ENCODE measurements at places on chromosomes 13 and 19.

- DNase-seq, result no peak
Measured at GRCh38 chr19:19502808-19503602, 12.3 kb downstream of the TSSK6 start.

DNA sequence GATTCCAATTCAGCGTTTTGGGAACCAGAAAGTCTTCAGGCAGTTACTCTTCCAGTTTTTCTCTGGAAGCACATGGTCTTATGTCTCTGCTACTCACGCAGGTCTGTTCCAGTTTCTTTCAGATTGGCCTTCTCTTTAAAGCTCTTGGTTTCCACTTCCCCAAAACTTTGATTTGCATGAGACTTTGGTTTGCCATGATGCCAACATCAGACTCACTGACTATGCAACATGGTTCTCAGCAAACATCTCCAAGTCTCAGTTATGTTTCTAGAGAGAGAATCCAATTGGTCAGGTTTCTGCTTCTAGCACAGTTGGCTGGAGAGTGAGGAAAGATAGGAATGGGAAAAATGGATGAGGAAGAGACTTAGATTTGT, 3.1 kb downstream of the AKAP11 start:
- DNase-seq, result no peak

DNA sequence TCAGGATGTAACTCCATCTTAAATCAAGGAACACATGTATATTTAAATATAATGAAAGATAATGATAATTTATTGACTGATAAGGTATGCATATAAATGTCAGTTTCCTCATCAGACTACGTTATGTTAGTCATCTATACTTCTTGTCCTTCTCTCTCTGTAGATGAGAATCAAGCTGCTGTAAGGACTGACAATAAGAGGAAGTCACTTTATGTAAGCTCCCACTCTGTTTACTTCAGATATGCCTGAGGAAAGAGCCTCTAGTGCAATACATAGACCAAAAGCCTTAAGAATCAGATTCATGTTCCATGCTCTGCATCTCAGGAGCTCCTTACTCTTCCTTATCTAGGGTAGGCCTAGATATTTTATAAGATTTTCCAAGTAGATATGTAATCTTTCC, 9.6 kb upstream of the SLITRK6 start:
- no peak for DNase-seq

- DNase-seq, result no peak
Measured at GRCh38 chr19:57419439-57419838, 8.5 kb downstream of the ZNF17 start.

GRCh38 chr19:32105527-32106310, 239.7 kb upstream of the ZNF507 start:
- DNase-seq, result no peak

DNA sequence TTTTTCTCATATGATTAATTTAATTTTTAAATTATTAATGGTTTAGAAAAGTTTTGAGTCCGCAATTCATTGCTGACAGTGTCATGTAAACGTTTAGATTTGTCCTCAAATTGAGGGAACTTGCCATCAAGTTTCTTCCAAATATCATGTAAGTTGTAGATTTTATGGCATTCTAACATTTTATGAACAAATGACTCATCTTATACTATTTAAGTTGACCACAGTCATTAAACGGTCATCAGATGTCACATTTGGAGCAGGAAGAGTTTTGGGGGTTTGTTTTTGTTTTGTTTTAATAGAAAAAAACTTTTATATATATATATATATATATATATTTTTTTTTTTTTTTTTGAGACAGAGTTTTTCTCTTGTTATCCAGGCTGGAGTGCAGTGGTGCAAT, 4.3 kb downstream of the ZNF114 start:
- no peak for DNase-seq

- DNase-seq, result no peak
Measured at GRCh38 chr13:113091211-113091771, 14.3 kb upstream of the F7 start.

- DNase-seq, result no peak
Measured at GRCh38 chr19:33514885-33515551, 6.6 kb downstream of the PEPD start.

- DNase-seq, result no peak
Measured at GRCh38 chr19:18772620-18773587, 18.2 kb downstream of the COMP start.

DNA sequence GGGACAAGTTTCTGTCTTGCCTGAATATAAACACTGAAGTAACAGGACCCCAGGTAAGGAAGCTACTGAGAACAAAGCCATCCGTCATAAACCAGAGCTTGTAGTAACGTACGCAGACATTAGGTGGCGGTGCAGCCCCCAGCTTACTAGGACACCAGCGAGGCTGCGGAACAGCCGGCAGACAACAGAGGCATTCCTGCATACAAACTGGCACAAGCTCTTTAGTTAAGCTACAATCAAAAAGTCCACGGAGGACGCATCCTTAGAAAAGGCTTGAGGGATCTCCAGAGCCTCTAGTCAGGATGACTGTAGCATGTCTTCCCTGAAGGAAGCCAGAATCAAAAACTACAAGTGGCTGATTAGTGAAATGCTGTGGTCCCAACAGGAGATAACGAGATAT, 26.2 kb downstream of the ZNF160 start:
- no peak for DNase-seq

GRCh38 chr19:45156011-45156630, 4.7 kb downstream of the NKPD1 start:
- no peak for DNase-seq

DNA sequence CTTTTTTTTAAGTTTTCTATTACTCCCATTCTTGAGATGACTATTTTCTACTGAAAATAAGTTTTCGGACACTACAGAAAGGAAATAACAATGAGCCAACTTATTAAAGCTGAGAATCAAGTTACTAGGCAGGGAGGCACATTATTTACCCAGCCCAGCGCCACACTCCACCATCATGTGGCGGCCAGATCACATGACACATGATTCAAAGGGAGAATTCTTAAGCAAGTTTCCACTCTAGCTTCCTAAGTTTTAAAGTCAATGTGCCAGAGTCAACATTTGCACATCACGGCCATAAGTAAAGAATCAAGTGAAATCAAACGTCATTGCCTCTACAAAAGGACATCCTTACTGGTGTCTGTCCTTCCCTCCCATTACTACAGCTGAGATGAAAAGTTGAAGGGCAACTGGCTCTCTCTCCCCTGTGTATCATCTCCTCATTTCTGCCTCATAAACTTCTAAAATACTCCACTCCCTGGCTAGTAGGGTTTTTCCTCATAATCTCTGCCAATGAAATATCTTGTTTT, 81.7 kb downstream of the KLF12 start:
- no peak for DNase-seq
